SK-N-SH treated with all-trans-retinoic acid at 6 μM for 48 hours (cell line): ENCODE measurements at places on chromosomes 2 and 18.

DNA sequence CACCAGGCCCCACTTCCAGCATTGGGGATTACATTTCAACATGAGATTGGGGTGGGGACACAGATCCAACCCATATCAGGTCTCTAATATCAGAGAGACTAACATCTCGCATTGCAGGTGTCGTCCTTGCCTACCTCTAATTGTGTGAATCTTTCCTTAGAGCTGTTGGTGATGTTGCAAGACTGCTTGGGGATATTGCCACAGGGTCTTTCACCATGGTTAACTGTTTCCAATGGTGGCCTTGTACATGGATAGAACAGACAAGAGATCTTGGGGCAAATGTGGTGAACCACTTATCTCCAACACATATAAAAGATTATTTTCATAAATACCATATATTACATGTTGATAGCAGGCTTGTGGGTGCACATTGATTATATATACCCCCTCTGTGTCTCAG, 270.3 kb upstream of the LINC00305 start:
- no peak for ATAC-seq

- ATAC-seq: no peak
These were observed 70.1 kb downstream of the NABP1 start for GRCh38 chr2:191748059-191748461.

DNA sequence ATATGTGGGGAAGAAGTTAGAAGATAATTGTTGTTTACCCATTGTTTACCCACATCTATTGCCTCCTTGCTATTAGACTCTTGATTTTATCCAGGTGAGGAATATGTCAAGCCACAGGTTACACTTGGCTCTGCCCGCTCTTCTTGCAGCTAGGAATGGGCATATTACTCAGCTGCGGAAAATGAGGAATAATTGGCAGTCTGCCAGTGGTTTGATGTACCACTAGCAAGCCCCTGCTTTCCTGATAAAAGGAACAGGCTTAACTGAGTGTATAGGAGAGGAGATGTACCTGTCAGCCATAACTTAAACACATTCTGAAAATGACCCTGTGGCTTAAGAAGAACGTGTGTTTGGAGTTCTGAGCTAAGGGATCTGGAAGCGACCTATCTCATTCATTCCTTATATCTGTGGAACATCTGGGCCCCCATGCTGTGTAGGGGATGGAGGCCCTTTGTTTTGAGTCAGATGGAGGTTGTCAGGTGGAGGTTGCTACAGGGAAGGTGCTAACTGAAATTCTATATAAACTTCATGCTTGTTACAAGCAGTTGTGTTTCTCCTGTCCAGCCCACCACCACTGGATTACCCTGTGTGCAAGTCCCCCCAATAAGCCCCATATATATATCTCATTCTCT, 4.6 kb upstream of the FMNL2 start:
- no peak for ATAC-seq

- no peak for ATAC-seq
These were observed 22.6 kb downstream of the EIPR1 start for GRCh38 chr2:3354986-3355385.

DNA sequence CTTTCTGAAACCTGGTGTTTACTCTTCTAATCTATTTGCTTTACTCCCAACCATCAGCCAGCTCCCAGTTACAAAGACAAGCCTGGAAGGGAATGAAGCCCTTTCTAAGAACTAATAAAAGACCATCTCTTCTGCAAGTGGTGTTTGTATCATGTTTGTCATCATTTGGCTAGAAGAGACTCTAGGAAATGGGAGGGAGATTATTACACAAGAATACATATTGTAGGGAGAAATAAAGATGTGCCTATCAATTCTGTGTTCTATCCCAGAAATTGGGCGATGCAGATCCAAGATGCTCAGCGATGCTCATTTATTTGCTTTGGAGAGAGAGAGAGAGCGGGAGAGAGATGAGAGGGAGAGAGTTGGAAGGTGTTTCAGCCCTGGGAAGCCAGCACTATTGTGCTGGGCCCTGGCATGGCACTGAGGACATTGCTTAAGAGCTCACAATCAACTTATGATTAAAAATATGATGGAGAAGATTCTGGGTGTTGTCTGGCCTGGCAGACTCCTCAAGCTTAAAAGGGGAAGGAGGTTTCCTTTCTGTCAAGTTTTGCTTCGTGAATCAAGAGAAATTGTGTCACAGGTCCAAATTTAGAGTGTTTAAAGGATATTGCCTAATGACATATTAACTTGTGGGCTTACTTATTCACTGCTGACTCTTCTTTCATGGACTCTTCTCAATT, 41.8 kb upstream of the AFF3 start:
- no peak for ATAC-seq

- no peak for ATAC-seq
These were observed 11.0 kb upstream of the RAB31 start for GRCh38 chr18:9697121-9697520.

DNA sequence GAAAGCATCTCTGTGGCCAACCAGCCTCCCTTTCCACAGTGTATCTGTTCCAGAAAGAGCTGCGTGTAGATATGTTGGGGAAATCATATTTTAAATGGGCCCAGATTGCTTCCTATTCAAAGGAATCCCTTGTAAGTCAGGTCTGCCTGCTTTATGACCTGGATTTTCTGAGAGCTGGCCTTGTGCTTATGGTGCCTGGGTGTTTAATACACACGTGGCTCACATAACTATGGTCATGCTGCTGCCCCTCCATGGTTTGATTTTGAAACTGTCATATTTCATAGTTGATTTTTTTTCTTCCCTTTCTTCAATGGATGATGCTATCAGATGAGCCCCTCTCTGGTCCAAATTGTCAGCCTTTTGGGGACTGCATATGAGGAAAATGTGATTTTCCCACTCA, 111.5 kb upstream of the CNGA3 start:
- no peak for ATAC-seq

GRCh38 chr2:21111012-21111411, 12.8 kb upstream of the TDRD15 start:
- ATAC-seq: no peak

DNA sequence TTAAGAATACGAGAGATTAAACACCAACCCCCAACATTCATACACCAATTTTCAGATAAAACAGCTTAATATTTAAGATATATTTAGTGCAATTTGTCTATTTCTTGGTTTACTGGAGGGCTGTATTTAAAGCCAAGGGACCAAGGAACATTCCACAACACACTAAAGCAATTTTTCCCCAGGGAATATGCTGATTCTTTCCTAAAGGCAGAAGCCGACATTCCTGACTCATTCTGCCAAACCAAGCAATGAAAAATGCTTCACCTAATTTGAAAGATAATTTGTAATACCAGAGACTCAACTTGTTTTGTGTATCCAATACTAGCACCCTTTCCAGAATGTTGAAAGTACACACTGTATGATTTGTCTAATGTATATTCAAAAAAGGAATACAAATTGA, 1267.6 kb upstream of the PIK3C3 start:
- ATAC-seq: no peak

DNA sequence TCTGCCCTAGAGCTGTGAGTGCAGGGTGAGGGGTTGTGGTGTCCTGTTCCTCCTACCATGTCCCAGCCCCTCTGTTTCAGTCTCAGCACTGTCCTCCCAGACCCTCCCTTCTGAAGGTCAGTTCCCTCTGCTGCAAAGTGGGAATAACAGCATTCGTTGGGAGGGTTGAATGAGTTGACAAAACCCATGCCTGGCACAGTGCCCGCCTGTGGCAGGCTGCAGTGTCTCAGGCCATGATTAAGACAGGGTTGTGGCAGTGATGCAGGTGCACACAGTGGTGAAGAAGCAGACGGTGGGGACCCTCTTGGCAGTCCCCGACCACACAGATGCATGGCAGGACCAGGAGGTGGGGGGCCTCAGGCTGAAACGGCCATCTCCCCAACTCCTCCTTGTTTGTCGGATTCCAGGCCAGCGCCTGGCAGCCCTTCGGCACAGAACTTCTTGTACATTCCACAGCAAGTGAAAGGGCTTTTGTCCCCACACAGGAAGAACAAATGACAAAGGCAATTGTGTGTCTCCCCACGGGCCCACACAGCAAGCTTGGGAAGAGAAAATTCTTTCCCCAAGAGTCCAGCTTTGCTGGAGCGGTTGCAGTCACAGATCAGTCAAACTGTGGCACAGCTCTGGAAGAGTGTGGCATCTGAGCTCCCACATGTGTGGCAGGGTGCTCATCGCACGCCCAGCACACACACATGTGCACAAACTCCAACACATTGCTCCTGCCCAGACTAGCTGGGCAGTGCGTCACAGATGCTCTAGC, 92.0 kb upstream of the MSH2 start:
- ATAC-seq: peak; percentile 76

GRCh38 chr2:153074207-153074606, 355.8 kb downstream of the ARL6IP6 start:
- no peak for ATAC-seq

- no peak for ATAC-seq
These were observed 80.8 kb upstream of the LCLAT1 start for GRCh38 chr2:30366199-30366691.

DNA sequence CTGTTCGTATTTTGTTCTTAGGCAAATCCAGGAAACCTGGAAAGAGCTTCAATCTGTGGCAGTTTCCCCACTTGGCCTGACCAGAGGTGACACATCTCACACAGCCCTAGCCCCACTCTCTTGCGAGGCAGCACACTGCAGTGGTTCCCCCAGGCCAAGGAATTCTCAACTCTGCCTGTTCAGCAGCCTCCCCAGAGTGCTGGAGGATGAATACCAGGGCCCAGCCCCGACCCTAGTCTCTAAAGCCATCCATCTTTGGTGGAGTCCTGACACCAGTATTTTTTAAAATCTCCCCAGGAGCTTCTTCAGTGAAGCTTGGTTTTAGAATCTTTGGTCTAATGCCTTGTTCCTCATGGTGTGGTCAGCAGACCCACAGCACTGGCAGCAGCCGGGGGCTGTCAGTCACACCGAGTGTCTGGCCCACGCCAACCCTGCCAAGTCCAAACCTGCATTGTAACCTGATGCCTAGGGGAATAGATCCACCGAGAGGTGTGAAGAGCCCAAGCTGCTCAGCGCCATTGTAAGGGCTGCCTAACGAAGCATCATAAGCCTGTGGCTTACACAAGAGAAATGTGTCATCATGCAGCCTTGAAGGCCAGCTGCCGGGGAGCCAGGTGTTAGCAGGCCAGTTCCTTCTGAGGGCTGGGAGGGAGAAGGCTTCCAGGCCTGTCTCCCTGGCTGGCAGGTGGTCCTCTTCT, 428.7 kb upstream of the ID2 start:
- ATAC-seq: no peak

DNA sequence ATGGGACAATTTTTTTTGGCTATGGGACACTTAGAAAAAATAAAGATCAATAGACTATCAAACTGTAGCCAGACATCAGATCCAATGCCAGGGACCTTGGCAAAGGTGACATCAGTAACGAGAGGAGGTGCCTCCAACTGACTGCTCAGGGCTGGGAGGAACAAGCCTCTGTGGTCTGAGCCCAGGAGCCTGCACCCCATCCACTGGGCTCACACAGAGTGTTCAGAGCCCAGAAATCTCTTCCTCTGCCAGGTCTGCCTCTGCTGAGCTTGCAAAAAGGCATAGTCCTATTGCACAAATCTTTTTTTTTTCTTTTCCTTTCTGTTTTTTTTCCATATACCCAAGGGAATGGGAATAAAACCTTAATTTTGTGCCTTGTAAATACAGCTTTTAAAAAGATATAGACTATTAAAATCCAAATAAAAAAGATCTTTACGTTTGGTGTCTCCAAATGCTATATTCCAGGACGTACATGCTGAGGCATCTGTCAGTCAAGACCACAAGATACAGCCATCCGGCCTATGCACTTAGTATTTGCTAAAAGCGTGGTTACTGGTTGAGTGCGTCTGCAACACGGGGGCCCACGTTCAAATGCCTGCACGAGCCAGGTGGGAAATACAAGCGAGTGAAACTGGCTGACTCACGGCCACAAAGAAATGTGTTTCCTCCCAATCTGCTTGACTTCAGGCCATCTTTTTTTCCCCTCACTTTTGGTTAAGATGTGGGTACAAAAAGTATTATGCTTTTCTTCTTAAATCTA, 7.8 kb upstream of the ARHGAP25 start:
- ATAC-seq: no peak
